ENCODE measurements at places on chromosomes 16 and 17.

GRCh38 chr17:28473542-28473941, at the start of gene SLC13A2:
Gene SLC13A2, plus strand, starts transcription at chr17:28473644. Its CDS starts 69 bp downstream, at chr17:28473713.
- no peak for DNase-seq

DNA sequence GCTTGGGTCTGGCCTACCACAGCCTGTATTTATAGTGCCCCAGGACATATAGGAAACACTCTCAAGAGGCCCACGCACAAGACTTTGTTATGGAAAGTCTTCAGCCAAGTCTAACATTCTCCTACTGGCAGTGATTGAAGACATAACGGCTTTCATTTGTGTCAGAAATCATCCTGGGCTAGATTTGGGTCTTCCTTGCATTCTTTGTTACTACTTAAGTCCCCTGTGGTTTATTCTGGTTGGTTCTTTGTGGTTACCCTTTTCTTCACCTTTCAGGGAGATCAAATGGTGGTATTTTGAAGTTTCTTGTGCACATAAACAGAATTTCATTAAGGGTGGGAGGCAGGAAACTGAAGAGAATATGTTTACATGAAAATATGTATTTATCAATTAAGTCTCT, 37.7 kb downstream of the REXO5 start:
- DNase-seq = no peak

DNA sequence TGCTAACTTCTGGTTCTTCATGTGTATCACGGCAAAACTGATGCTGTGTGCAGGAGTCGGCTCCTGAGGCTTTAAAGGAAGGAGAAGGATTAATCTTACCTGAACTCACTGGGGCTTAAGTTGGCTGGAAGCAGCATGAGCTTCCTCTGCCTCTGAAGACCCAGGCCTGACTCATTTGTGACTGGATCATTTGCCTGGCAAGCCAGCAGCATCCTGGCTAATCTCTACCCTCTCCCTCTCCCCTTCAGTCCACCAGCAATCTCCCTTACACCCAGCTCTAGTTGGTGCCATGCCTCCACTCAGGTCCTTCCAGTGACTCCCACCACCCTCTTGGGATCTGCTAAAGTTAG, 150.3 kb downstream of the IRX3 start:
- DNase-seq = no peak

GRCh38 chr16:65619606-65620005, 497.7 kb upstream of the CDH11 start:
- no peak for DNase-seq

GRCh38 chr17:48612456-48612853, 1.6 kb upstream of the HOXB7 start:
- DNase-seq = no peak

DNA sequence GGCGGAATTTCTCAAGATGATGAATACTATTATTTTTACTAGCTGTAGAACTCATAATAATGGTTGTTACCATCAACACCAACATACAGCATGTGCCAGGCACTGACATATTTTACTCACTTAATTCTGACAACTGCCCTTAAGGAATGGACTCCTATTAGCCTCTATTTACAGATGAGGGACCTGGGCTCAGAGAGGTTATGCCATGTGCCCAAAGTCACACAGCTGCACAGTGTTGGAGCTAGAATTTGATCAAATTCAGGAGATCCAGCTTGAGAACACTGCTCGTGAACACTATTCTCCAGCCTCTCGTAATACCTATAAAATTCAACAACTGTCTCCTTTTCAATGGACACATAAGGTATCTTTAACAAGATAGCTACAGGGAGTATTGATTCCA, 97.2 kb downstream of the XYLT1 start:
- no peak for DNase-seq

GRCh38 chr17:13699261-13699660, 97.5 kb upstream of the HS3ST3A1 start:
- DNase-seq = no peak

DNA sequence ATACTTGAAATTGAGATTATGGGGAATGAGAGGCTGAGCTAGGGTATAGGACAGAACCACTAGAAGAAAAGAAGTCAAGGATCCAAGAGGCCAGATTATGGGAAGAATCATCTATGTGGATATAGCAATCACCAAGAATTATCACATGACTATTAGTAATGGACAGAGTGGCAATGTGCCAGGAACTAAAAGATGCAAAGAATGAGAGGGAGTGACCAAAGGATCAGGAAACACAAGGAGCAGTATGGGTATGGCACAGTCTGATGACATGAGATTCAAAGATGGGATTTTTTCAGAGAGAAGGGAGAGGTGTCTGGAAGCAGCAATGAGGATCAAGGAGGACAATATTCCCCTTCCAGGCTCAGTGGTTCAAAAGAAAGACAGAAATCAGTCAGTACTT, 212.2 kb downstream of the AATF start:
- no peak for DNase-seq

Data from putamen (tissue), 1 donor.